Activated naive CD4-positive, alpha-beta T cell treated with anti-CD3 and anti-CD28 coated beads, Interleukin-2, amount 10 ng/mL, durations not matched to agents 7 days and 5 days (primary cell): ENCODE measurements at places on chromosomes 16 and 17.

GRCh38 chr17:45332989-45333701 lies 16.3 kb upstream of the MAP3K14 start:
- DNase-seq = no peak

- DNase-seq = peak; percentile 76
Observed at GRCh38 chr17:43994272-43995149, 9.9 kb upstream of the NAGS start.

GRCh38 chr16:51592001-51592501 lies 441.0 kb upstream of the SALL1 start:
- no peak for DNase-seq

DNA sequence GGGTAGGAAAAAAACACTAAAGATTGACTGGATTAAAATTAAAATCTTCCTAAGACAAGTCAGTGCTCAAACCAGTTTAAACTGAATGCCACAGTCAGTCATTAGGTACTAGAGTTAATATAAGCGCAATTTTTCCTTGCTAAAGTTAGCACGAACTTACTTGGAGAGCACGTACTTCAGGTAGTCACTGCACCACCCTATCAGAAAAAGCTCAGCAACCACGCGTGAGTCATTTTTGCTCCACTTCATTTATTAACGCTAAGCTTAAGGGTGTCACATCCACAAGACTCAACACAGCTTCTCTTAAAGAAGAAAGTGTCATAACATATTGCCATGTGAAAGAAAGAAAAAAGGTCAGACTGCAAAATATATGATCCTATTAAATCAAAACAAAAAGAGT lies 53.1 kb downstream of the TEX2 start:
- DNase-seq = no peak

DNA sequence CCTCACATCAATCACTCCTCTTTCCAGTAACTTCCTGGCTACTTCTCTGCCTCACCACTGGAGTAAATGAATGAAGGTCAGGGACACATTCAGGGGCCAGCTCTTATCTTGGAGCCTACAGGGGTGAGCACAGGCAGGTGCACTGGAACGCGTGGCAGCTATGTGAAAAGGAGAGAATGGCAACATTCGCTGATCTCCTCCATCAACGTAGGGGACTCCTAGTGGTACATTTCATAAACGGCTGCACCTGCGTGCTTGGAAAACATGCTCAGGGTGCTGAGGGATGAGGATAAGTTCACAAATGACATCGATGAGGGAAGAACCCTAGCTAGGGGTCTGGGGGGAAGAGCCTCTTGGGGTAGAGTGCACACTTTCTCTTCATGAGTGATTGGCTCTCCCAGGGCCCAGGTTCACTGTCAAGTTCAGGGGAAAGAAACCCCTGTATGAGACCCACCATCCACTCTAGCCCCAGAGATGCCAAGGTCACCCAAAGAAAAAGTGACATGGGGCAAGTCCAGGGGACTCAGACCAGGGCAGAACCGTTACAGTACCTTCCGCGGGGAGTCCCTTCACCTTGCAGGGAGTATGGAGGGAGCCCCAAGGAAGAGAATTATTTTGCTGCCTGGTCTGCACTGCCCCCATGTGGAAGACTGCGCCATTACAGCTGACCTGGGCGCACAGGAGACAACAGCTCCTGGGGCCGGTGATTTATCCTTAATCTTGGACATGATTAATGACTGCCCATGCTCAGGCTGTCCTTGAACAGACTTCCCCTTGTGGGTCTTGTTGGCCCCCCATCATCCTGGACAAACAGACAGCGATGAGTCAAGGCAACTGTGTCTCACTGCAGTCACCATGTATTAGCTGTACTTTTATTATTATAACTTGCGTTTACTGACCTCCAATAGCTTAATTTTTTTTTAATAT lies 30.1 kb downstream of the VAC14 start:
- peak; percentile 82 for DNase-seq

- DNase-seq = no peak
Observed at GRCh38 chr17:59814276-59814675, 78.5 kb downstream of the TUBD1 start.

DNA sequence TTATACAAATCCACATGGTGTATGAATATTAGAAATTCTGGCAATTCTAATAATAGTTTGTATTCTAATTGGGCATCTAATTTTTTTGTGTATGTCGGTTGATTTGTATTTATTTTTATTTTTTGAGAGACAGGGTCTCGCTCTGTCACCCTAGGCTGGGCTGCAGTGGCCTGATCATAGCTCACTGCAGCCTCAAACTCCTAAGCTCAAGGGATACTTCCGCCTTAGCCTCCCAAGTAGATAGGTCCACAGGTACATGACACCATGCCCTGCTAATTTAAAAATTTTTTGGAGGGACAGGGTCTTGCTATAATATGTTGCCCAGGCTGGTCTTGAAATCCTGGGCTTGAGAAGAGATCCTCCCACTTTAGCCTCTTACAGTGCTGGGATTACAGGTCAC lies 104.6 kb downstream of the TRIM37 start:
- no peak for DNase-seq

GRCh38 chr17:62597150-62597549 lies 30.3 kb upstream of the MRC2 start:
- no peak for DNase-seq

DNA sequence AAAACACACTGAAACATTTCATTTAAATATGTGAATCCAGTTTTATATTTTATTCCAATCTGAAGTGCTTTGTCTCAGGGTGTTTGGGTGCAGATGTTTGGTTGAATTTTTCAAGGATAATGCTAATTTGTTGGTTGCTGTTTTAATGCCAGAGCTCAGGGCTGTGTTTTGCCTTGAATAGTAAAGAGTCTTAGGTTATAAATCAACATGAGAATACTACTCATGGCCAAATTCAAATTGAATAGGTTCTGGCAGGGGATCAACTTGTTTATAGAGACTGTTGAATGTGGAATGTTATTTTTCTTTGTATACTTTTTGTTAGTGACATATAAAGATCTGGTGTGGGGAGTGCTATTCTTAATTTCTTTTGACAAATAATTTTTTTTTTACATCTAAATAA lies 18.8 kb downstream of the TOM1L1 start:
- no peak for DNase-seq

DNA sequence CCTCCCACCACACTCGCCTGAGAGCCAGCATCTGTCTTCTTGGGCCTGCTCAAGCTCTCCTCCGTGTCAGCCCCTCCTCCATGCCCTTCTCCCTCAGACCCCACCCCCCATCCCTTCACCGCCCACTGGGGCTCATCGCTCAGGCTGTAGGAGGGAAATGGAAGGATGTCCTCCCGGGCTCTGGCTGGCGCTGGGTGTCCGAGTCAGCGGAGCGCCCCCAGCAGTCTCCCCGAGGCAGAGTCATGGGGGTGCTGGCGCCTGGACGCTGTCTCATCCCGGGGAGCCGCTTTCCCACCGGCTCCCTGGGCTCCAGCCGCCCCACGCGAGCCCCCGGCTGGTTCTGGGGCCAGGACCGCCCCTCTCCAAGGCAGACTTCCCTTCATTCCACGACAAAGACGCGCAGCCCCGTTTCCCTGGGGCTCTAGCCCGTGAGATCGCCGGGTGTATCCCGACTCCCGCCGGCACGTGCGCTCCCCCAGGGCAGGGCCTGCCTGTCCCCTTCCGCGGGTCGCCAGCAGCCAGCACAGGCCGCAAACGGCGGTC lies 428 bp upstream of the ANTKMT start:
- DNase-seq = peak; percentile 55

DNA sequence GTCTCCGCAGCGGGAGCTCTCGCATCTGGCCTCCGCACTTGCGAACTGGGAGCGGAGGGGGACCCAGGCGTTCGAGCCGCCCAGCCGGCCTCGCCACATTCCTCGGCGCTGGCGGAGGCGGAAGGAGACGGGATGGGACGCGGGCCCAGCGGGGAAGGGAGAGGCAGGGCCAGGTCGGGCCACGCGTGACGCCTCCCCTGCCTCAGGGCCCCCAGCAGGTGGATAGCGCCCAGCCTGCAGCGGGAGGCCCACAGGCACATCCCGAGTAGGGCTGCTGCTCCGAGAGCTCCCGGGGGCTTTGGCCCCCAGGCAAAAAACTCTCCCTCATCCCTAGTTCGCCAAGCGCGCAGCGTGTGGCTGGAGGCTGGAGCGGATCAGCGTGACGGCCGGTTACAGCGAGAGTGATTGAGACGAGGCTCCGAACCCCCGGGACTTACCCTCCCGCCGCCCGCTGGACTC lies 800 bp downstream of the PLEKHH3 start:
- peak; percentile 49 for DNase-seq

DNA sequence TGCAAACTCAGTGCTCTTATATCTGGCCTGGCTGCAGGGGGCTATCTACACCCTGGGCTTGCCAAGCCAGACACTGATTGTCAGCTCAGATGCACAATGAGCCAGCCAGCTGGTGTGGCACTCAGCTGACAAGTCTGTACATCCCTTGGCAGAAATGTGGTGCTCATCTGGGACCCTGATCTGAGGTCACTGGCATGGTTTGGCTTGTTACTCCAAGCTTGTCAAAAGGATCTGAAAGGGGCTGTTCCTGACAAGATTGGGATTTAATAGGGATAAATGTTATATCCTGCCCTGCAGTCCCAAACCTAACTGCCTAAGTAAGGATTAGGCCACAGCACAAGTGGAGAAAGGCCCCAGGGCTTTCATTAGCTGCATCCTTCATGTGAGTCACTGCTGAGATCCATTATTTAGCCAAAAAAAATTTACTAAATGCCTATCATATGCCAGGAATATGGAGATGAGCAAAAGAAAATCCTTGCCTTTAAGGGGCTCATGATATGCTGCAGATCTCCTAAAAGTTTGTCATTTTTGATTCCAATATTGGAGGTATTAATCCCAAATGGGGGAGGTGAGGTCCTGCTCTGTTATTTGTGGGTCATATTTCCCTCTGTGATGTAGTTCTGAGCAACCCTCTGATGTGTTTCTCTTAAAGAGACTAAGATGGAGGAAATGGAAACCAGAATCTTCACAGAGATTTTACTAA lies 6.3 kb downstream of the SLC6A2 start:
- no peak for DNase-seq

DNA sequence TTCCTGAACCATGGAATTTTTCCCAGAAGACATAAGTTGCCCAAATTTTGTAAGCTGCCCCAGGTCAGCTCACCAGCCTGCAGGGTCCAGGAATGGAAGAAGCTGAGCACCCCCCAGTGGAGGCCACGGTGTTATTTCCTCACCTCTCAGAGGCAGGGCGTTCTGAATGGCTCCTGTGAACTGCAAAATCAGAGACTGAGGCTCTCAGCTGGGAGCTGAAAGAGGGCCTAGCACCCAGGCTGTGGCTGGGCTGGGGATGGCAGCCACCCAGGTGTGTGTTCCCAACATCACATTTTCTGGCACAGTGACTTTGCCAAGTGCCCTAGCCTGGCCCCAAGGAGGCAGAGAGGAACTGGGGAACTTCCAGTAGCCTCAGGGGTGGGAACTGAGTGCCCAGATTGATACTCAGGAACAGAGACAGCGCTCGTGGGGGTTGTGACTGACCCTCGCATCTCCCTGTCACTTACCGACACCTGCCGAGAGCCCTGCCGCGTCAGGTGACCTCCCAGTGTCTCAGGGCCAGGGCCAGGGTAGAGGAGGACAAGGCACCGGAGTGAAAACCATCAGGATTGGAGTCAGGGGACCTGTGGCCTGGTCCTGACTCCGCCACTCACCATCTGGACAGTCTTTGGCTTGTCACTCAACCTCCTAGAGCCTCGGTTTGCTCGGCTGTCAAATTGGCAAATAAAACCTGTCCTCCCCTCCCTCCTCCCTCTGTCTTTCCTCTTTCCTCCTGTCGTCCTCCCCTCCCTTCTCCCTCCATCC lies 11.3 kb downstream of the CACNG4 start:
- DNase-seq = no peak

GRCh38 chr17:10352893-10353292 lies 19.9 kb downstream of the MYH13 start:
- DNase-seq = no peak

DNA sequence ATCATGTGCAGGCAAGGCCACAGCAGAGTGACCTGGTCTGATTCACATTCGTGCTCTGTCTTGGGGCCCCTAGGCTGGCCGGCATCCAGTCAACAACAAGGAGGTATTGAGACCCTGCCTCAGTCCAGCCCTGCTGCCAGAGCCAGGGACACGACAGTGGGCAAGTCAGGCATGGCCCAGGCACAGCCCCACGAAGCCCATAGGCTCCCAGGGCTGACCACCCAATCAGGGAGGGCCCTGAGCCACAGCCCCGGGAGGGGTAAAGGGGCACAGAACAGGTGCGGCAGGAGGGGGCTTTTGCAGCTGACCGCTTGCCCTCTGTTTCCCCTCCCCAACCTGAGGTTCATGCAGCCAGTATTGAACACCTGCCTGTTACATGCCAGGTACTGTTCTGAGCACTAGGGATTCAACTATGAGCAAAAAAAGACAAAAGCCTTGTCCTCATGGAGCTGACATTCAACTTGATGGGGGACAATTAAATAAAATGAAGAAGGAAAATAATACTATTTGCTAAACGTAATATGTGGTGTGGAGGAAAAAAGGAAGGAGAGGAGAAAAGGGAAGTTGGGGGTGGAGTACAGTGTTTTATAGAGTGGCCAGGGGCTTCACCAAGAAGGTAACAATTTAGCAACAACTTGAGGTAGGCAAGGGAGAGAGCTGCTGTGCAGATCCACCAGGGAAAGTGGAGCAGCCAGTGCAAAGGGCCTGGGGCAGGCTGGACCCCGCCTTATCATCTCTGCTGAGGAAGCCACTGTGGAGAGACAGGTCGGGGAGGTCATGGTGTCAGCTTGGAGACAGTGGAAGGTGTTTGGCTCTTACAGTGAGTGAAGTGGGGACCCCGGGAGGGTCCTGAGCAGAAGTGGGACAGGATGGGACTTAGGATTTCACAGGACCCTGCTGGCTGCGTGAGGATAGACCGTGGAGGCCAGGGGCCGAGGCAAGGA lies 6.1 kb downstream of the DRC3 start:
- DNase-seq = no peak

DNA sequence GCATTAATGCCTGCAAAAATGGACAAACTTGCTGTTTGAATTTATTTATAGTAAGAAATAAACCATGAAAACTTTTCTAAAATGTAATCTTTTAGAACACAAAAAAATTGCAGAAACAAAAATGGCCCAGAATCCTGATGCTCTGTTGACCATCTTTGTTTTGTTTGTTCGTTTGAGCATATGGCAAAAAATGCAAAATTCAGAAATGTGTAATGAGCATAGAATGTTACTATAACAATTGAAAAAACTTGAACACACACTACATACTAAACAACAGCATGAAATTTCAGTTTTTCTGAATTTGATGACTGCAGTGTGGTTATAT lies 1.1 kb upstream of the KPNA2 start:
- no peak for DNase-seq

GRCh38 chr17:5299383-5299782 lies 17.3 kb downstream of the RABEP1 start:
- DNase-seq = no peak

DNA sequence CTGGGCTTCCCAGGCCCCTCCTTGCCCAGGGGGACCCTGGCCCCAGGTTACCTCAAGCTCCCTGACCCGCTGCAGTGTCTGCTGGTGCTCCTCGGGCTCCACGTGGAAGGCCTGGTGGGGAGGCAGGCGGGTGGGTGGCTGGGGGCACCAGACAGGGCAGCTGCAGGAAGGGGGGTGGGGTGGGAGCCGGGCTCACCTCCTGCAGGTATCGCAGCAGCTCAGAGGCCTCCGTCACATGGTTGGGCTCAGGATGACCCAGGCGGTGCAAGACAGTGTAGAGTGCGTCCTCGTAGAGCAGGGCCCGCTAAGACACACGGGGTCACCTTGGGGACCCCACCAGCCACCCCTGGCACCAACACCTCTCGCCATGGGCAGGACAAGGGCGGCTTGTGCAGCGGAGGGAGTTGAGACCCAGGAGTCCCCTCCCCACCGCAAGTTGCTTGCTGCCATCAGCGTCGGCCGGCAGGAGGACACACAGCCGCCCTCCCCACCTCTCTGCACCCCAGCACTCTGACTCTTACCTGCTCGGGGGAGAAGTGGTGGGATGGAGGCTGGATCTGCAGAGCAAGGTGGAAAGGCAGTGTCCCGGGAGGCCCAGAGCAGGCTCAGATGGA lies 1.1 kb downstream of the UNC13D start:
- DNase-seq = peak; percentile 61
